Natural killer cell (primary cell): ENCODE measurements at places on chromosomes 2 and 18. TPM values are rescaled to one million over a fixed set of nuclear protein-coding genes. Genes with fewer than 3 reads are reported as not detected.

Gene RGPD3
- total RNA-seq = 0.32 TPM

Gene GTF2A1L
- not detected for total RNA-seq

Gene ZC3H6
- 17.3 TPM for total RNA-seq

Gene ZNF892
- 2.9 TPM for total RNA-seq

Gene C2orf80
- total RNA-seq = not detected

Gene AFF3
- 5.6 TPM for total RNA-seq

Gene C2orf81
- total RNA-seq = 1.7 TPM

Gene CCDC102B
- total RNA-seq = 9.9 TPM

Gene IL1B
- 92.6 TPM for total RNA-seq

Gene SIX3
- 0.15 TPM for total RNA-seq

Gene ST8SIA5
- not detected for total RNA-seq

Gene ANKRD62
- not detected for total RNA-seq

Gene TAF4B
- 1.5 TPM for total RNA-seq

Gene TUBA4B
- total RNA-seq = not detected
